ENCODE measurements at places on chromosomes 16 and 17.

- DNase-seq = peak; percentile 19
Observed at GRCh38 chr16:72241930-72242329, 70.0 kb upstream of the PMFBP1 start.

DNA sequence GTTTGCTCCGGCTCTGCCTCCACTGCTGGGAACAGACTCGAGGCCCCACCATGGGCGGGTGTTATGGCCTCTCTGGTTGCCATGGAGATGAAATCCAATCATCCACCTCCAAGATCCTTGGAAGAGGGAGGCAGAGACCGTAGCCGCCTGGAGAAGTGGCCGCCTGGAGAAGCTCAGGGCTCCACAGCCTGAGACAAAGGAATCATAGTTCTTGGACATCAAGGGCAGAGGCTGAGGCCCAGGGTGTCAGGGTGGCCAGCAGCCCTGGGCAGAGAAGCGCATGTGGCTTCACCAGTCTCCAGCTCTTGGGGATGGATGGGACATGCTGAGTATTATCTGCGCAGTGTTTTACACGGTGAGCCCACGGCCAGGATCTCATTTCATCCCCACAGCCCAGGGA lies 36.2 kb downstream of the ABR start:
- DNase-seq = peak; percentile 72

DNA sequence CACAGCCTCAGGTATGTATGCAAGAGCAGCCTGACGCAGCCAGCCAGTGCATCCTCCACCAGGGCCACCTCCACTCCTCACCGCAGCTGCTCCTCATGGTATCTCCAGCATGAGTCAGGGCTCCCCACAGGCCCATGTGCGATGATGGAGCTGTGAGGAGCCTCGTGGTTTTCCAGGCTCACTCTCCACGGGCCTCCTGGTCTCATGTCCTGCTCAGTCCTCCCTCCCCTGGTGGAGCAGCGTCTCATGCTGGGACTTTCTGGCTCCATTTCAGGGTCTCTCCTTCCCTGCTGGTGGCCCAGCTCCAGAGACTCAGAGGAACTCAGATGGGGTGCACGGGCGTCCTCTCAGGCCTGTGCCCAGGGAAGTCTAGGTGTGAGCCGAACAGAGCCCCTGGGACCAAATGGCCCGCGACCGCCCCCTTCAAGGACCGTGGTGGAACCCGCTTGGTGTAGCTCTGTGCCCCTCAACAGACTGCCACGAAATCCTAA lies 70.4 kb downstream of the METRNL start:
- DNase-seq = no peak

DNA sequence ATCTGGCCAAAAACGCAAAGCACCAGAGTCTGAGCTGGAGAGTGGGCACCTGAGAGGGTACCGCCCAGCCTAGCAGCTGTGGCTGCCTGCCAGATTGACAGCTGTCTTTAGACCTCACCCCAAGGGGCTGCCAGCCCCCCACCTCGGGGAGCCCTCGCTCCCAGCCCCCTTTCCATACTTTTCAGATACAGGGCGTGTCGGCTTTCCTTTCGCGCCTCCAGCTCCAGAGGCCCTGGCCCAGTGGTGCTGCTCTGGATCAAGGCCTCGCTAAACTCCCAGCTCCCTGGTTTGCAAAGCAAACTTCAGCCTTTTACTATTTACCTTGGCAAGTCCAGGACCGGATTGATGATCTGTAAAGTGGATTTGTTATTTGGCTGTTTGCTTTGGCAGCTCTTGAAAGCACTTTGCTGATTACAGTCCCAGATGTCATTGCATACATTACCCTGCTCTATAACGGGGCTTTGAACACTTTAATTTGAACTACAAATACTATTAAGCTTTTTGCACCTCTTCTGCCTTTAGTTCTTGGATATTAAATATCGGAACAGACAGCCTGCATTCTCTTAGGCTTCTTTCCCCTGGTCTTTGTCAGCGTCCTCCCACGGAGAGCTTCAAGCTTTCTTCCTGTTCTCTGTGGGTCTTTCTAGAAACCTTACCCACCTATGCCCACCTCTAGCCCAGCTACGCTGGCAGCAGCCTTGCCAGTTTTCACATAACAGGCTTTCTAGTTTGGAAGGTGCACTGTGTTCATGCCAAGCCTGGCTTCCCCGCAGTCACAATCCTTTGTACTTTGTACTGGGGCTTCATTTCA lies 63.6 kb upstream of the TBX2 start:
- peak; percentile 49 for DNase-seq

DNA sequence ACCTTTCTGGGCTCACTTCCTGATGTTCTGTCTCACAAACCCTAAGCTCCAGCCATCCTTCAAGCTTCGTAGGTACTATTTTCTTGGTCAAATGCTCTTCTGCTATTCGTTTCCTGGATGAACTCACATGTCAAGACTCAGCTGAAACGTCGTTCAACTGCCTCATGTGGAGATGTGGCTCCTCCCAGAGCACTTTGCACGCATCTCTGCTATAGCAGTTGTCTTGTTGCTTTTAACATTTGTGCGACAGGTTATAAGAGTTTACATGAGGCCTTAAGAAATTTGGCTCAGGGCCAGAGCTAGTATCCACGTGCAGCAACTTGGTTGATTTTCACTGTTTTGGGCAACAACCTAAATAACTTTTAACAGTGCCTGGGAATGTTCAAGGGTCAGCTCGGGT lies 2.8 kb upstream of the KRT40 start:
- DNase-seq = no peak

DNA sequence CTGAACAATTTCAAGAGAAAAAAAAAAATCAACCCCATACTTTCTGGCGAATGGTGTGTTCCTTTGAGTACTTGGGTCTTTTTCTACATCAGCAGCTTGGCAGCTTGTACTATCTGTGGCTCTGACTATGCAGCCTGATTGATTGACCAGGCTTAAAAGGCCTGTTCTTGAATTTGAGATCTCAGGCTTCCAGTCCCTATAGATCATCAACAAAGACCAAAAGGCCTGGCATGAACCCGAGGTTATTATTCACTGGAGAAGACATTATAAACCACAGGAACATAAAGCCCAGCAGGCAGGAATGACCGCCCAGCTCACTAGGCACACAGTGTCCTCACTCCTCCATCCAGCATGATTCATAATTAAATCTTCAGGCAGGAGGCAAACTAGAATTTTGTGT lies 32.1 kb upstream of the CDH3 start:
- no peak for DNase-seq

DNA sequence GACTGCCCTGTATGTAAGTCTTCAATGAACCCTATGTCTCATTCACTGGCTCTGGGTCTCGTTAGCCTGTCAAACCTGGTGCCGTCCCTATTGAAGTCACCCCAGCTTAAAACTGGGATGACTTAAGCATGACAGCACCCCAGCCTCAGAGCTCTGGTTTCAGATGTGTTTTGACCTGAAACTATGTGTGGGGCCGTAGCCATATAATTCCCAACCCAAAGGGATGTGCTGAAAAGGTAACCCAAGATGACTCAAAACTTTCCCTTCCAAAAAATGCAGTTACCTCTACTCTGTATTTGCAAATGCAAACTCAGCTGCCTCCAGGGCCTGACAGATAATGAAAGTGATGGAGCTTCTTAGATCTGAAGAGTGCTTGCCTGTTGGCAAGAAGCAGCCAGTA lies 478.3 kb upstream of the ERCC4 start:
- DNase-seq = no peak

GRCh38 chr17:55699181-55699860 lies 23.3 kb downstream of the TMEM100 start:
- DNase-seq = peak; percentile 51

DNA sequence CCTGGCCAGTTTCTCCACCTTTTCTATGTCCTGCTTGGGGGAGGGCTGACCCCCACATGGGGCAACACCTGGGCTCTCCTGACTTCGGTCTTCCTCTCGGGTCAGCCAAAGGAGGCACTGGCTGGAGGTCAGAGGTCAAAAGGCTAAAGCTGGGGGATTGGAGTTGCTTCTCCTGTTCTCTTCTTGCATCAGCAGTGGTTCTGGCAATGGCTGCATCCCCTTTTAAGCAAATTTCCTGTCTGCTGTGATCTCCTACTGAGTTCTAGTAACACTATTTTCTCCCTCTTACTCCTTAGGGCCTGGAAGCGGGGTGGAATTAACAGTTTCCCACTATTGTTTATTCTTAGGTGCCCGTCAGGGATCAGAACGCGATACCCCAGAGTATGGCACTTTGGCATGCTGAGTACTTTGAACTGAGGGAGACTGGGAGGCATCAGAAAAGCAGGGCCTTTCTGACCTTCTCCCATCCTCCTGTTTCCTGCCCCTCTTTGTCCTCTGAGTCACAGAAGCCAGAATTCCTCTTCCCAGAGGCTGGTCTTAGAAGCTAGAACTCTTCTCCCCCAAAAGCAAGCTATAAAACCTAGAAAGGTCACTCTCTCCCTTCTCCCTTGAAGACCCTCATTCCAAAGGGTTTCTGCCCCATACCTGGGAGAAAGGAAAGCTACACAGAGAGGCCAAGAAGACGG lies 268.2 kb downstream of the STX8 start:
- no peak for DNase-seq

- DNase-seq = no peak
Observed at GRCh38 chr16:3321816-3322215, 16.5 kb downstream of the ZNF75A start.

DNA sequence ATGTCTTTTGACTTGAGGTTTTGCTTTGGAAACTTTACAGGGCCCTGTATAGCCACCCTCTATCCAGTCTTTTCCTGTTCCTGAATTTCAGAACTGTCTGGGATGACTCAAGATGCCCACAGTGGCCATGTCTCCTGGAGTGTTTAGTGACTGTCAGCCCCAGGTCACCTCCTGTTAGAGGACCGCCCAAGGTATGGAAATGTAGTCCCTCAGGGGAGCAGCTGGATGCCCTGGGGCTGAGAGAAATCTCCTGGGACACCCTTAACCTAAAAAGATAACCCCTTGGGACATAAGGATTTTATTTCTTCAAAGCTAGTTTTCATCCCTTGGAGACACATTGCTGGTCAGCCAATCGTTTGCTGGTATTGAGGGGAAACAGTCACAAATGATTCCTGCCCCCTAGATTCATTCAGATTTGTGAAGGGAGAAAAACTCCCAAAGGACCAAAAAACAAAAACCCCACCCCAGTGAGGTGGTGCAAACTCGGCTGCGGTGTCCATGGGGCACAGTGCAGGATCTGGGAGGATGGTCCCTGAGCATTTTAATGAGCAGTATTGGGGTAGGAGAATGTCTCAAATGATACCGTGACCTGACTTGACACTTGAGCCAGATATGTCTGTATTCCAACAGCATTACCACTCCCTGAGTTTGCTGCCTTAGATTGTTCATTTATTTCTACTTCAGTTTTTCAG lies 1.7 kb downstream of the ZNF267 start:
- DNase-seq = no peak

DNA sequence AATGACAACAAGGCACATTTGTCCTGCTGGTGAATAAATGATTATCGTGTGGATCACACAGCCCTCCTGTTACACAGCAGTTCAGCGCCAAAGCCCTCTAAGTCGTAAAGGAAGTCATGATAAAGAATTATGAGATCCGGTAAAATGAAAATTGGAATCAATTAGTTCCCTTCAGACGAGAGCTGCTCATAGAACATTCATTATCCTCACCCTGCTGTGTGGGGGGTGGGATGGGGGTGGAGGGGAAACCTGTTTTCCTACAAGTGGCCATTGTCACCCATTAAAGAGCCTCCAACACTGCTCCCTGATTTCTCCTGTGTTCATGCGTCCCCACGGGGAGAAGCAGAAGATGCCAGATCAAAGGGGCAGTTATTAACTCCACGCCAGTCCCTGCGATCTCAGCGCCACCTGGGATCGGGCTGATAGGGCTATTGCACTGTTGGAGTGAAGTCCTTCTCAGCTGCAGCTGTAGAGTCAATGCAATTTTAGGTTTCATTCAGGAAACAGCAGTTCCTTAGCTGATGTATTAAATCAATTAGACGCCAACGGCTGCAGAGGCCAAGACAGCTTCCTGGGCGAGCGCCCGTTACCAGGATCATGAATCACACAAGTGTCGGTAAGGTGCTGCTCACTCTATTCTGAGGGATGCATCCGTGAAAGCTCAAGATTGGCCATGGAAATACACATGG lies 19.2 kb upstream of the CACNG4 start:
- DNase-seq = no peak

DNA sequence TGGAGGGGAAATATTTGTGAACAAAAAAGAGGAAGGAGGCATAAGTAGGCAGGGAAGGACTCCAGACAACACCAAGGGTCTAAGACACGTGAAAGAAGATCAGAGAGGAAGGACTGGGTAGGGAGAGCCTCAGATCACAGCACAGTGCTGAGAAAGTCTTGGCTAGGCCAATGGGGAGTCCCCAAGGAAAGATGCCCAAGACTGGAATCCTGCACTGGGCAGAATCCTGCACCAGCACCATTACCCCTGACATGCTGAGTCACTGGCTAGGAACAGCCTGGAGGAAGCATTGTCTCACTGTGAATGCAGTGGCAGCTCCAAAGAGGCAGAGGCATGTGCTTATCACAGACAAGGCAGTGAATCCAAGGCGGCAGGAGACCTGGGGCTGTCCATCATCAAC lies 19.2 kb downstream of the CLEC19A start:
- DNase-seq = no peak

GRCh38 chr16:12794486-12795387 lies 8.9 kb downstream of the CPPED1 start:
- DNase-seq = no peak

- no peak for DNase-seq
Observed at GRCh38 chr16:12752159-12752558, 51.5 kb downstream of the CPPED1 start.

- no peak for DNase-seq
Observed at GRCh38 chr16:70432356-70432722, 6.6 kb downstream of the ST3GAL2 start.

GRCh38 chr16:9598731-9599083 lies 507.3 kb downstream of the HAPSTR1 start:
- DNase-seq = no peak

GRCh38 chr16:17417740-17418139 lies 53.0 kb downstream of the XYLT1 start:
- DNase-seq = no peak

DNA sequence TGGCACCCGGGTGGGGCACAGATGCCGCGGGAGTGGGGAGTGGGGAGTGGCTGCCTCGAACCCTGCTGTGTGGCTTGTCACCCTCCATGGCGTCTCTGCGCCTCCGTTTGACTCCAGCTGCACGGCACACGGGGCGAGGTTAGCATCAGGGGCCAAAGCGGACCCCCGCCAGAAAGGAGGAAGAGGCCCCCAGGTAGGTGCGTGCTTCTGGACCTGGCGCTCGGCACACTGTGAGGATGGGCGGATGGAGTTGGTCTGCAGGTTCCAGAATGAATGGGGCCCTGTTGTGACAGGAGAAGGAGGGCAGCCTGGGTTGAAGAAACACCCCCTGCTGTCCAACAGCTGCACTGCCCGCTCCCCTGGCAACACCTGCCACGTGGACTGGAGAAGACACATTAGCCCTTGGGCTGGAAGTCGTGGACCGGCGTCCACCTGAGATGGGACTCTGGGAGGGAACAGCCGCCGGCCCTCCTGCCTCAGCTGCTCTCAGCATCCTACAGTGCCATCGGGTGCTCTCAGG lies 9.4 kb upstream of the FASN start:
- DNase-seq = no peak

GRCh38 chr17:77385750-77386501 lies 245.2 kb downstream of the SEC14L1 start:
- no peak for DNase-seq

GRCh38 chr16:5905935-5906334 lies 808.3 kb upstream of the EEF2KMT start:
- DNase-seq = no peak
